T-helper 1 cell (primary cell): ENCODE measurements at places on chromosomes 12 and 14.

DNA sequence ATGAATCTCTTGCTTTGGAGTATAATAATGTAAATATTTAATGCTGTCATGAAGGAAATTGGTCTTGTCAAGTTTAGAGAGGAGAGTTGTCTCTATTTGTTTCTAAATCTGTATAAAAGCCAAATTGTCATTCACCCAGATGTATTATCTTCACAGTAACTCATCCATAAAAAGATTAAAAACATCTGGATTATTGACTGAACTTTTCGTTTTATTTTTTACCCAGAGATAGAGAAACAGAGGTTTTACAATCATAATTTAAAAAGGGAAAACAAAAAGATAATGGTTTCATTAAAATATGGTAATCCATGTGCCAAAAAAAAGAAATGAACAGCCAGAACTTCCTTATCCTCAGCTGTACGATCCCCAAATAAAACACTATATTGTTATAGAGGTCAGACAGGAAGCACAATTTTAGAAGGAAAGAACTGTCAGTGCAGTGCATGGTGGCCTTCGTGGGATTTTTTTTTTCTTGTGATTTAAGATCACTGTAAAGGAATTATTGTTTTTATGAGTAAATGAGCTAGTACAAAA lies 125.9 kb downstream of the ACSS3 start:
- no peak for DNase-seq

DNA sequence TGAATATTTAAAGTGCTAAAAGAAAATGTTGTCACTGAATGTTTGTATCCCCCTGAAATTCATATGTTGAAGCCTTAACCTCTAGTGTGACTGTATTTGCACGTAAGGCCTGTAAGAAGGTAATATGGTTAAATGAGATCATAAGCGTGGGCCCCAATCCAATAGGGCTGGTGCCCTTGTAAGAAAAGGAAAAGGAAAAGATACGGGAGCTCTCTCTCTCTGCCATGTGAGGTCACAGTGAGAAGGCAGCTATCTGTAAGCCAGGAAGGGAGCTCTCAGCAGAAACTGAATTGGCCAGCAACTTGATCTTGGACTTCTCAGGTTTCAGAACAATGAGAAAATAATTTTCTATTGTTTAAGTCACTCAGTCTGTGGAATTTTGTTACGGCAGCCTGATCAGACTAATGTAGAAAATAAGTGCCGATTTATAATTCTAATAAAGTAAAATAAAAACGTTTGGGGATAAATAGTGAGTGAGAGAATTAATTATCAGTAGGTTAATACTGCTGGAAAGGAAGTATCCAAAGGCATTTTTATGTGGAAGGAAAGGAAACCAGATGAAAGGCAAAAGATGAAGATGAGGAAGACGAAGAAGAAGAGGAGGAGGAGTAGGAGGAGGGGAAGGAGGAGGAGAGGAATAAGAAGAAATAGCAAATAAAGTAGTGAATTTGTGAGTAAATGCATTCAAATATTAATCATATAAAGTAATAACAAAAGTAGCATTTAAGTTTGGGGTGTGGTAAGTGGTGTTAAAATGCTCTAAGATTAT lies 188.5 kb upstream of the KRR1 start:
- DNase-seq, result no peak

GRCh38 chr12:97474161-97474560 lies 11.6 kb downstream of the RMST start:
- no peak for DNase-seq

- no peak for DNase-seq
Observed at GRCh38 chr12:56596815-56597214, 33.3 kb downstream of the BAZ2A start.

DNA sequence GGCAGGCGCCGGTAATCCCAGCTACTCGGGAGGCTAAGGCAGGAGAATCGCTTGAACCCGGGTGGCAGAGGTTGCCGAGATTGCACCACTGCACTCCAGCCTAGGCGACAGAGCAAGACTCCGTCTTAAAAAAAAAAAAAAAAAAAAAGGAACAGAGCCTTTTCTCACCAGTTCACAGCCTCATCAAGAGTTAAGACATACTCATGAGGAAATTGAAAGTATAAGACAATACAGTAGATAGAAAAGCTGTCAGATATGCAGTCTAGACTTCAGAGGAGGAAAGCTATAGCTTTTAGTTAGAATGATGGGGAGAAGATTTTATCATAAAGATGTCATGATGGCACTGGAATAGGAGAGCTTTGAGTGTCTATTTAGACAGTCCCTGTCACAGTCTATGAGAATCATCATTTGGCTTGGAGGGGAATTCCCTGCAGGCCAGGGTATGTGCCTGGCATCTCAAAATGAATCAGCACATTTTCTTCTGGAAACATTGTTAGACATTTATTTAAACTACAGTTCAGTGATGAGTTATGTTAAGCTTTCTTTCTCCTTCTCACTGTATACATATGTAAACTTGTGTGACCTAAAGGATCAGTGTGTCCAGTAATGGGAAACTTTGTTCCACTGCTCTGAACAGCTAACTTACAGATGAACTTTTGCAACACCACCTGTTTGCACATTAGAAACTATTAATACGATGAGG lies 2.9 kb upstream of the RAB35 start:
- DNase-seq, result peak; percentile 64

- no peak for DNase-seq
Observed at GRCh38 chr14:32349322-32349721, 20.2 kb downstream of the AKAP6 start.

- DNase-seq, result no peak
Observed at GRCh38 chr14:104678346-104678745, 11.1 kb upstream of the INF2 start.

DNA sequence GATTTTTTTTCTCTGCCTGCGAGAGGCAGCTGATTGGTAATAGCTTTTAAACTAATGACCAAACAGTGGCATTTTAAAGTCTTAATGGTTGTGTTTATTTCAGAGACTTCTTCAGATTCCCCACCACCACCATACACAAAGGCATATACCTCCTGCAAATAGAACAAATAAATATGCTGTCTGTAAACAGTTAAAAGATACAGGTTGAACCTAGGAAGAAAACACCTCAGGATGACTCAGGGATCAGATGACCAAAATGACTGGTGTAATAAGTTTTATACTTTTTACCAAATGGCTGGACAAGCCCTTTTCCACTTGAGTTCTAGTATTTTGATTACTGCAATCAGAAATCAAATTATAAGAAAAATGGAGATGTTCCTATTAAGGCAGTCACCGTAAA lies 364.1 kb downstream of the PAWR start:
- DNase-seq, result no peak

- DNase-seq, result no peak
Observed at GRCh38 chr12:65082406-65082805, 38.7 kb downstream of the WIF1 start.

DNA sequence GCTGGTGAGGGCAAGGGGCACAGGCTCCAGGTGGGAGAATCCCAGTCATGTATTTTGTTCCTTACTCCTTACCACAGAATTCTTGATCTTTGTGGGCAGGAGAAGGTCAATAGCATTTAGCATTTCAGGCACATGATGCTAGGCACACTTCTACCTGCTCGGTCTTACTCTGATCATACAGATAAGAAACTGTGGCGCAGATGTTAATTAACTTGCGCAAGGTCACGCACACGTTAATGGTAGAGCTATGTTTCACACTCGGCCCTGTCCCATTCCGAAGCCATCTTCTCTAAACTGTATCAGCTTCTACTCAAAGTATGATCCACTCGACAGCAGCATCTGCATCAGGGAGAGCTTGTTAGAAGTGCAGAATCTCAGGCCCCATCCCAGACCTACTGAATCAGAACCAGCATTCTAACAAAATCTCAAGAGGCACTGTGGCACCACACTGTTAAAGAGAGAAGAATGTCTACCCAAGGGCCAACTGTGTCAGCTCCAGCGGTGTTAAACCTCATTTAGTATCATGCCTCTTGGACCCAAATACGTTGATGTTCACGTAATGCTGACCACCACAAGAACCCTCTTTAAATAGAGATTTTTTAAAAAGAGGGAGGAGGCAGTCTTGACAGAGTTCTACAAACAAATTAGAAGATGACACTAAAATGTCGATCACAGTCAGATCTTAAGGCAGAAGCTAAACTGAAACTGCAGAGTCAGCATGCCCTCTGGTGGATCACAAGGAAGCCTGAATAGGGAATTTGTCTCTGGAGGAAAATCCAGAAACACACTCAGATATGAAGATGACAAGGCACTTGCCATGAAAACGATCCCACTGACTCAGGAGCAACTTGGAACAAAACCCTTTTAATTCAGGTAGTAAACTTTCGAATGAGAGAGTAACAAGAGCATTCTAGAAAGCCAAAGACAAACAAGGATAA lies 7.3 kb downstream of the STXBP6 start:
- no peak for DNase-seq

GRCh38 chr12:86551146-86551571 lies 295.0 kb upstream of the MGAT4C start:
- DNase-seq, result no peak

DNA sequence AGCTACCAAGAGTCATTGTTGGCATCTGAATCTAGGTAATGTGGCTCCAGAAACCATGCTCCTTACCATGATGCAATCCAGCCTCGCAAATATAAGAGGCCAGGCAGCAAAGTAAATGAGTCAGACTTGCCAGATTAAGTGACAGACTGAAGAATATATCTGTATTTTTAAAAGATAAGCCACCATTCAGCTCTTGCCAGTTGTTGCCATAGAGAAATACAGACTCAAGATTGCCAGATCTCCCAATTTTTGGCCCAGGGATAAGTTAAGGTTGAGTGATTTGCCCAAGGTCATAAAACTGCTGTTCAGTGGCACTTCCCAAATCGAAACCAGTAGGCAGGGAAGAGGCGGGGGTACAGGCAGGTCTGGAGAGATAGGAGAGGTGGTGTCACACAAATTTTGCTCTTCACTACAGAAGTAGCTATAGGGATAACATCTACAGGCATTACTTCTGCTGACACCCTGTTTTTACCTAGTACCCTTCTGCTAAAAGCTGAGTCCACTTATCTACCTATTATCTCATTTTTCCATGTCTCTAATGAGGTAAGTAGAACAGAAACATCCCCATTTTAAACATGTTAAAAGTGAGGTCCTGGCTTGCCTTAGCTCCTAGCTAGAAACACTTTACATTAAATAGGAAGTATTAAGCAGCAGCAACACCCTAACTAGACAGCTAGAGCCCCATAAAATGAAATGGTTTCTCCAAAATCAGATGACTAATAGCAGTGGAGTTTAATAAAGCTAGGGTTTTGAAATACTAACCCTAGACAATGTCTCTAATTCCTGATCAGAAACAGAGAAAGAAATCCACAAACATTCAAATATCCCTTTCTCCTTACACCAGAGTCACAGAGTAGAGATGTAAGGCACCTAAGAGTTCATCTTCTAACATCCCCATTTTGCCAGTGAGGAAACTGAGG lies 19.5 kb downstream of the DCAF5 start:
- DNase-seq, result no peak

DNA sequence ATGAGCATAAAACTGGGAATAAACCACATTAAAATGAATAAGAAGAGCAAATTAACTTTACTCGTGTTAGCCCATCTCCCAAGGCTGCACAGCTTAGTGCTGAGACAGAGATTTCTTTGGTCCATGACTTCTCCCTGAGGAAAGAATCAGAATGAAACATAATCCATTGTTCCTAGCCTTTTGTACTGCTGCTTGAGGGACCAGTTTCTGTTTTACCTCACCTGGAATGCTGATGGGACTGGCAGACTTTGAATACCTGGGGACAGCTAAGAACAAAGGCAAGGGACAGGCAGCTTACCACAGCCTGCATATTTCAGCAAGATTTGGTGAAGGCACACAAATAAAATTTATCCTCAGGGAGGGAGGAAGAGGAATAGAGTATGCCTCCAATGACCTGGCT lies 401.6 kb downstream of the CCDC91 start:
- DNase-seq, result no peak

- peak; percentile 22 for DNase-seq
Observed at GRCh38 chr12:89927226-89927698, 218.6 kb upstream of the ATP2B1 start.

GRCh38 chr12:52698651-52699340 lies 4.5 kb downstream of the KRT77 start:
- DNase-seq, result no peak

DNA sequence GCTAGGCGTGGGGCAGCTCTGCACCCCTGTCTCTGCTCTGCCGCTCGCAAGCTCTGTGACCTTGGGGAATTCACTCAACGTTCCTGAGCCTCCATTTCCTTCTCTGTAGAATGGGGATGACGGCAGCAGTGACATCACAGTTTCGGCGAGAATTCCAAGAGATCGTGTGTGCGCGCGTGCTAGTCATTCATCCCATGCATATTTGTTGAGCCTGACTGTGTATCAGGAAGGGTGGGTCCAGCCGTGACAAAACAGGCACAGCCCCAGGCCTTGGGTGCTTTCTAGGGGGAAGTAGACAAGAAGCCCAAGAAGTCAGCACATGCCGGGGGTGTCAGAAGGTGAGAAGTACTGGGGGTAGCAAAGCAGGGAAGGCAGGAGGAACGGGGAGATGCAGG lies 145.6 kb upstream of the NCOR2 start:
- no peak for DNase-seq

DNA sequence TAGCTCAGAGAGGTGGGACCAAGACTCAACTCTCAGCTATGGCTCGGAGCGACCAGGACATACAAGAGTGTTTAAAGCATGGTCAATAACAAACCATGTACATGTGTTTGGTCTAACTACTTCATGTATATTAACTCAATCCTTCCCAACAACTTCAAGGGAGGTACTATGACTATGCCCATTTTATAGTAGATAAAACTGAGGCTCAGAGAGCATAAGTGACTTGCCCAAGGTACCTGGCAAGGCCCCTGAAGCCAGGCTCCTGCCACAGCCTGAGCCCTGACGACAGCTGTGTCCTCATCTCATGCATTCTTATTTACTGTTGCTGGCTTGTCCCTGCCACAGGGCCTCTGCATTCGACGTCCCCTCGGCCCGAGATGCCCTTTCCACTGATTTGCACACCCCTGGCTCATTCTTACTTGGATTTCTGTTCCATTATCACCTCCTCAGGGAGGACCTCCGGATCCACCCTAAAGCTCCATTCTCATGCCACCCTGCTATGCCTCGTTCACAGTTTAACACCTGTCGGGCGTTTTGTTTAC lies 2.6 kb downstream of the TESC start:
- no peak for DNase-seq

DNA sequence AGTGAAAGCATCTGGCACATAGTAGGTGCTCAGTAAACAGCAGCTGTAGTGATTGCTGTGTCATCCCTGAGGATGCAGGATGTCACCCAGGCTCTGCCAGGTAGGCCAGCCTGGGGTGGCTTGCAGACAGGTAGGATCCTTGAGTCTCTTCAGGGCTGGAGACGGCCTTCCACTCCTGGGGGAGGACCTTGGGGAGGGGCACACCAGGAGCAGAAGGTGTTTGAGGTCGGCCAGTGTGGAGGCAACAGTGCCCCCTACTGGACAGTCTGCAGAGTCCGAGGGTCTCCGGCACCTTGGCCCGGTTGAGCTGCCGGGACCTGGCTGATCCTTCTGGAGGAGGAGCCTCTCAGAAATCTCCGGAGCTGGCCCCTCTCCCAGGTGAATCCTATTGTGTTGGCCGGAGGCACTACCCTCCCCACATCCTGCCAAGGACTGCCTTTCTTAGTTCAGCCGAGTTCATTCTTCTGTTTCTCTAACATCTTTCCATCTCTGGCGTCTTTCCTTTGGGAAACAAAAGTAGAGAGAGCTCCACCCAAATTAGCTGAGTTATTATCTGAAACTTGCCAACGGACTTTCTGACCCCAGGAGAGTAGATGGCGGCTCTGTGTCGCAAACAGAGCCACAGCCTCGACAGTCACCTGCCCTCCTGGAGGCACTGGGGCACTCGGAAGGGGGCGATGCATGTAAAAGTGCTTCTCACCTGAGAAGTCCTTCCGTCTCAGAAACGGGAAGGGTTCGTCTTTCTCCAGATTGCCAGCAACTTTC lies 41.8 kb upstream of the CLMN start:
- DNase-seq, result peak; percentile 23
